ENCODE measurements at places on chromosomes 3 and 15. TPM values are rescaled to one million over a fixed set of nuclear protein-coding genes. Genes with fewer than 3 reads are reported as not detected.
A peak's percentile ranks its signal among the peaks of the same experiment; 100 is the strongest.

ZNF80 gene
- not detected for total RNA-seq

LYSMD2 gene
- total RNA-seq: 2.9 TPM

GRCh38 chr15:78065973-78066946, 11.3 kb downstream of the TBC1D2B start:
- no peak for DNase-seq

OSBPL10 gene
- total RNA-seq: 1.1 TPM

DNA sequence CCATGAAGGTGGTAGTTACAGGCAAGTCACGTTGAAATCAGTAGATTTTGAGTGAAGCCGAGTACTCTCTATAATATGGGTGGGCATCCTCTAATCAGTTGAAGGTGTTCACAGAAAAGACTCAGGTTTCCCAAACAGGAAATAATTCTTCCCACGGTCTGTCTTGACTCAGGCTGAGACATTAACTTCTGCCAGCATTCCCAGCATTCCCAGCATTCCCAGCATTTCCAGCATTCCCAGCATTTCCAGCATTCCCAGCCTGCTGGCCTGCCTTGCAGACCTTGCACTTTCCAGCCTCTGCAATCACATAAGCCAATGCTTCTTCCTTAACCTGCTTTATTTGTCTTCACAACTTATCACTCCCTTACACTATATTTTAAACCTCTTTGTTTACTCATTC, 542.3 kb upstream of the ROBO2 start:
- DNase-seq: no peak

- DNase-seq: no peak
Measured at GRCh38 chr3:64037084-64037483, 13.8 kb upstream of the PSMD6 start.

DNA sequence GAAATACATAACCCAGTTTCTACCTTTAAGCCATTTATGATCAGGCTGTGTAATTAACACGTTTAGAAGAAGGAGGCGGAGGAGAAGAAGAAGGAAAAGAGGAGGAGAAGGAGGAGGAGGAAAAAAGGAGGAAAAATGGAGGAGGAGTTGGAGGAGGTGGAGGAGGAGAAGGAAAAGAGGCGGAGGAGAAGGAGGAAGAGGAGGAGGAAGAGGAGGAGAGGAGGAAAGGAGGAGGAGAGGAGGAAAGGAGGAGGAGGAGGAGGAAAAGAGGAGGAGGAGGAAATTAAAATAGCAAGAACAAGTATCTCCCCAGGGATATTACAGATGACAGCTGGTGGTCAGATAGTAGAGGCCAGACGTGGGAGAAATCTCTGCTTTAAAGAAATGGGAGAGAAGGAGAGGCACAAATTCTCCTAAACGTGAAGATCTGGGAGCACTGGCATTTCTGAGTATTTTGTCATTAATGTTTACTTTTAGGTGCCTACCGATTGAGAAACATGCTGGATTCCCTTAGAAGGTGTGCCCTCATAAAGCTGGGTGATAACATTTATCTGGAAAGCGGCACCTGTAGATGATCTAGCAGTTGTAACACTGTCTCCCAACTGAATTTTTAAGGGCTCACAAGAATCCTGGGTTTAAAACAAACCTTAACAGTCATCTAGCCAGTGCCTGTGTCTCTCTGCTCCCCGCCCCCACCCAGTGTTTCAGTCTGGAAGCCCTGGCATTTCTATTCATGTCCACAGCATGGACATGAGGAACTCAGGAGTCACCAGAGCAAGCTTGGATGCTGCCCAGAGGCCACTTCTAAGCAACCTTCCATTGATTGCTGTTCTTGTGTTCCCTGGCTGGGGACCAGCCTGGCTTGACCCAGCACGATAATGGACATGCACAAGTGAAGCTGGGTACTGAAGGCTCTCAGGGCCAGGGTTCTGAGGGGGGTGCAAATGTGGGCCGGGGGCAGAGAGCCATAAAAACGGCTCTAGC, 75.2 kb downstream of the CHRNA7 start:
- DNase-seq: no peak

PCLAF gene
- total RNA-seq: 138 TPM

GRCh38 chr3:85370341-85370740, 411.6 kb downstream of the CADM2 start:
- no peak for DNase-seq

DNA sequence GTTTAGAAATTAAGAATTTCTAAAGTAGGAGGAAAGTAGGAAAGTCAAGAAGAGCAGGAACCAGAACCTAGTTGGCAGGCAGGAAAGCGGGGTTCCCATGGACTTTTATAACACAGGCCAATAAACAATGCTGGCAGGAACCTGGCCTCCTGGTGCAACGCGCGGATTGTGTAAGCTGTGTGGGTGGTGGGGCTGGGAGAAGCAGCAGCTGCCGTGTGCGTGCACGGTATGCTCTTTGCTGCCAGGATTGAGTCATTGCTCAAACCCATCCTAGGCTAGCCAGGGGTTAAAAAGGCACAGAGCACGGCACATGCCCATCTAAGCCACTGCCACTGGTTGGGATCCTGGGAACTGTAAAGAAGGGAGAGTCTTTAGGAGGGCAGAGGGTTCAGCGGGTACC, 209.9 kb upstream of the RGMA start:
- DNase-seq: peak; percentile 71

- no peak for DNase-seq
Measured at GRCh38 chr15:60720493-60721256, 241.7 kb upstream of the ICE2 start.

Measured in A673 (cell line).